PC-9 (cell line): ENCODE measurements at places on chromosomes 2 and 18.

DNA sequence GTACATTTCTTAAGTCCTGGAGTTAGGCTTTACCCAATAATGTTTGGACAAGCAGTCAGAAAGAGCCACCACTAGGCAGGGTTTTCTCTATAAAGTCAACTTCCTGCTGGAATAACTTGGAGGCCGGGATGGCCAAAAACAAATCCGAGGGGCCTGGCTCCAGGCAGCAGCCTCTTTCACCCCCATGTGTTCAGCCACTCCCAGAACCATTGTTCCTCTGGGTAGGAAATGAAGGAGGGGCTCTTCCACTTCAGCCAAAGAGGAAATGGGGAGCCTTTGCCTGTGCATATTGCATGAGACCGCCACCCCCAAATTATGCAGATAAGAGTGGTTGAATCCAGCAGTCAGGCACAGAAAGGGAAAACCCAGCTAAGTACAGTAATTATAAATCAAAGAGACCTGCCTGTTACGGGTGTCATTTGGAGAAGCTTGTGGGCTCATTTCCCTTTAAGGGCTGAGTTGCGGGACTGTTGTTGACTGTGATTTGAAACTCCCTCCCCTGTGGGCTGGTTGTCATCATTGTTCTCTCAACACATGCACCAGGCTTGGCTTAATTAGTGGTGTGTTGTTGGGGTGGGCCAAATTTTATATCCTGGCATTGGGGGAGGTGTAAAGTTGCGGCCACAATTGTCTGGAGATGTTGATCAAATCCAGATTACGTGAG lies 212.8 kb upstream of the SOX11 start:
- H3K27me3 ChIP-seq = peaks cover 29% of the 10 kb centered on the region; the same call in 1 of the 2 replicates
- no peaks in the 10 kb centered on the region for H3K36me3 ChIP-seq
- DNase-seq = no peak
- no peak overlapping the region for H3K27ac ChIP-seq
- no peak overlapping the region for H3K4me3 ChIP-seq

DNA sequence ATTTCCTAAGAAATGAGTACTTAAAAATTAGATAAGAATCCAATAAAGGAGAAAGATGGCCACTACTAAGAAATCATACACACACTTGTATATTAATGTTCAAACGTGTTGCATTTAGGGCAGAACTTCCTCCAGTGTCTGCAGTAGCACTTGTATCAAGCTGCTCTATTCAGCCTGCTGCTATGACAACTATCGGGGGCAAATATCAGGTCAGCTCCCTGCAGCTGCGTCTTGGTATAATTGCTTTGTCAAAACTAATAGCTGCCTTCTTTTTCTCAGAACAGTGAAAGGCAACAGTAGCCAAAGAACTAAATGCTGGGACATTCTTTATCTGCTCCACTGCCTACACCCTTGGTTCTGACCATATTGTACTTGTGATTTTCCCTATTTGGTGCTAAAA lies 300.7 kb downstream of the NOL4 start:
- H3K4me1 ChIP-seq = no peaks in the 10 kb centered on the region
- DNase-seq = no peak
- no peak overlapping the region for H3K4me3 ChIP-seq
- no peak overlapping the region for H3K27ac ChIP-seq

GRCh38 chr2:163711258-163711657 lies 24.6 kb downstream of the FIGN start:
- no peak for DNase-seq
- H3K4me3 ChIP-seq = no peak overlapping the region
- H3K27ac ChIP-seq = no peak overlapping the region
- no peaks in the 10 kb centered on the region for H3K4me1 ChIP-seq

DNA sequence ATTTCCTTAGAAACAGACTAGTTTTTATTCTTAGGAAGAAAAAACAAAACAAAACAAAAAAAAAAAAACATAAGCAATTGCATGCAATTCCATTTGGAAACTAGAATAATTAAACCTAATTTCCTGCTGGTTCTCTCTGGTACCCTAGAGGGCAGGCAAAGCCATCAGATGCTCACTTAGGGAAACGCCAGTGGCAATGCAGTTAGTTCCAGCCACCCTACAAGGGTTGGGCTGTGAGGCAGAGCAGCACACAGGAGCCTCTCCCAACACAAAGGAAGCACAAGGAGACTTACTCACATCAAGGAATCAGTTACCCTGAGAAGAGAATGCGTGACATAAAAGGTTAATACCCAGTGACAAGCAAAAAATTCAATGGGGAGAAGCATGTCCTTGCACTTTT lies 28.8 kb downstream of the CCDC93 start:
- H3K27ac ChIP-seq = no peak overlapping the region
- H3K27me3 ChIP-seq = no peaks in the 10 kb centered on the region
- H3K4me3 ChIP-seq = no peak overlapping the region
- peaks cover 14% of the 10 kb centered on the region for H3K4me1 ChIP-seq

DNA sequence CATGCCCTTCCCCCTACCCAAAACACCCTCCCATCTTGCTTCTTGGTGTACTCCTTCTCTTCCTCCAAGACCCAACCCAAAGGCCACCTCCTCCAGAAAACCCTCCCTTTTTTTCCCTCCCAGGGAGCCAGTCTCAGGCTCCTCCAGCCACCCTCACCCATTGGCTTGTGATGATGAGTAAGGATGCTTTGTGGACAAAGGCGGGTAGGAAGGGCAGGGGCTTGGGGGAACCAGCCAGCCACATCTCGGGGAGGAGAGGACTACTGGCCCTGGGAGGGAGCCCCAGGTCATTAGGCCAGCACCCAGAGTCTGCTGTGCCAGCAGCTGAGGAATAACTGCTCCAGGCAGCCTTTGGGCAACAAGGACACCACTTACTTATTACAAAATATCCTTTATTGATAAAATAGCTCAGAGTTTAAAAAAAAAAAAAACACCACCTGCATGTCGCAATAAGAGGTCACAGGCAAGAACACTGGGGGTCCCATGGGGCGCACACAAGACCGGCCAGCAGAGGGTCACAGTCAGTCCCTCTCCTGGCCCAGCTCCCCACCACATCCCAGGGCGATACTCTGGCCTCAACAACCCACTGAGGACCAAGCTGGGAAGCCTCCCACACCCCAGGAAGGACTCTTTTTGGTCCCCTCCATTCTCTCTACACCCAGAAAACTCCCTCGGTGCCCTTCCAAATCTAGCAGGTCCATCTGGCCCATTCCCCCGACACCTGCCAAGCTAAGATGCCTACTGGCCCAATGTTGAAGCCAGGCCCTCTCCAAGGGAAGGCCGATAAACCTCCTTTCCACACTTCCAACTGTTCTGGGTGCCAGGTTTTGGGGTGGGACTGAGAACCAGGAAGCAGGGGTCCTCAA lies 3.6 kb downstream of the ADRA2B start:
- H3K4me1 ChIP-seq = peaks cover 5% of the 10 kb centered on the region; the same call in 1 of the 2 replicates
- H3K27me3 ChIP-seq = peaks cover 33% of the 10 kb centered on the region
- no peaks in the 10 kb centered on the region for H3K36me3 ChIP-seq
- no peak for DNase-seq
- no peak overlapping the region for H3K27ac ChIP-seq

DNA sequence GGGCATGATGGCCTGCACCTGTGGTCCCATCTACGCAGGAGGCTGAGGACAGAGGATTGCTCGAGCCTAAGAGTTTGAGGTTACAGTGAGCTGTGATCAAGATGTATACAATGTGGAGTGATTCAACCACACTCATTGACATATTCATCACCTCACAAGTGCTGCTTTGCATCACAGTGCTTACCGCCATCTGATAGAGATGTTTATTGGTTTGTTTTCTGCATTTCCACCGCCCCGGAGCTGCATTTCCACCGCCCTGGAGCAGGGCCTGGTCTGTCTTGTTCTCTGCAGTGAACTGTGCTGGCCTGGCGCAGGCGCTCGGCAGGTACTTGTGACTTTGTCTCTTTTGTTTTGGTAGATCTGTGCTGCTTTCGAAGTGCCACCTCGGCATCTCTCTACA lies 96.0 kb downstream of the SMAD7 start:
- H3K36me3 ChIP-seq = no peaks in the 10 kb centered on the region
- H3K27me3 ChIP-seq = no peaks in the 10 kb centered on the region
- H3K4me1 ChIP-seq = no peaks in the 10 kb centered on the region
- H3K4me3 ChIP-seq = no peak overlapping the region
- no peak for DNase-seq
- no peak overlapping the region for H3K27ac ChIP-seq

GRCh38 chr18:76687304-76687962 lies 134.9 kb upstream of the ZNF236 start:
- peak overlapping the region; percentile 23 for H3K27ac ChIP-seq
- H3K27me3 ChIP-seq = peaks cover 38% of the 10 kb centered on the region
- peaks cover 13% of the 10 kb centered on the region for H3K4me1 ChIP-seq
- H3K4me3 ChIP-seq = no peak overlapping the region

DNA sequence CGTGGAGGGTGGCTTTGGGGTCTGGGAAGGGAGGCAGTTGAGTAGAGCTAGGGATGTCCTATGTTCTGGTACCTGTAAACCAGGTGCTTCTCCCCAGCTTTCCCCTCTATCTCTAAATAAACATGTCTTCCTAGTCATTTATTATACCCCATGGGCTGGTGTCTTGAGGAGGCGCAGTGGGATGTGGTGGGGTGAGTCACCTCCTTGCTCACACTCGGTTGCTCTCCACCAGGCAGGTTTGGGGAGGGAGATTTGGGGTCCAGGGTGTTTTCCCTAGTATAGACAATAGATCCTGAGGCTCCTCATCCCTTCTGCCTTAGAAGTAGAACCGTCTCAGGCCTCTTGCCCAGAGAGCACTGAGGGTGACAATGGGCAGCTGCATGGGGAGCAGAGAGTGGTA lies 5.1 kb downstream of the PSD4 start:
- no peaks in the 10 kb centered on the region for H3K27me3 ChIP-seq
- no peaks in the 10 kb centered on the region for H3K36me3 ChIP-seq
- H3K4me3 ChIP-seq = no peak overlapping the region
- no peak overlapping the region for H3K27ac ChIP-seq

DNA sequence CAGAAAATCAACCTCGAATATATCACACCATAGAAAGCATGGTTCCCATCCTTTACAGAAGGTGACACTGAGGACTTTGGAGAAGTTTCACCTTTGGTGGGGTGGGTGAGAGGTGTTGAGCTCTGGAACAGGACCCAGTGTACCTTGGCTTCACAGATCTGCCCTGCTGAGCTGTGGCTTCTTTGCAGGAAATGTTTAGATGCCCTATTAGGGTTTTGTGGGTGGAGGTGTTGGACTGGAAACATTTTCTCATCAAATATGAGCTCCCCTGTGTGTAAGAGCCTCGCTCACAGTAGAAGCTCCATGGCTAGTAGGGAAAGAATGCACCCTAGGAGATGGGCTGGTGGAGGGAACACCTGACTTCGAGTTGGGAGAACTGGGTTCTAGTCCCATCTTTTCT lies 55.6 kb downstream of the RPL37A start:
- H3K27me3 ChIP-seq = no peaks in the 10 kb centered on the region
- no peaks in the 10 kb centered on the region for H3K4me1 ChIP-seq
- no peak overlapping the region for H3K27ac ChIP-seq

- H3K27ac ChIP-seq = no peak overlapping the region
- H3K4me3 ChIP-seq = no peak overlapping the region
- H3K36me3 ChIP-seq = no peaks in the 10 kb centered on the region
- DNase-seq = no peak
- H3K4me1 ChIP-seq = no peaks in the 10 kb centered on the region
- peaks cover 71% of the 10 kb centered on the region for H3K27me3 ChIP-seq
These were observed 230.1 kb upstream of the PXDN start for GRCh38 chr2:1974397-1974796.

- H3K4me1 ChIP-seq = peaks cover 24% of the 10 kb centered on the region
- peak; percentile 24 for DNase-seq
- H3K4me3 ChIP-seq = no peak overlapping the region
- H3K27ac ChIP-seq = no peak overlapping the region
These were observed 58.1 kb upstream of the FOSL2 start for GRCh38 chr2:28334527-28334894.

- no peaks in the 10 kb centered on the region for H3K27me3 ChIP-seq
- no peak overlapping the region for H3K27ac ChIP-seq
- no peak for DNase-seq
These were observed 145.1 kb downstream of the GFPT1 start for GRCh38 chr2:69241664-69242514.

DNA sequence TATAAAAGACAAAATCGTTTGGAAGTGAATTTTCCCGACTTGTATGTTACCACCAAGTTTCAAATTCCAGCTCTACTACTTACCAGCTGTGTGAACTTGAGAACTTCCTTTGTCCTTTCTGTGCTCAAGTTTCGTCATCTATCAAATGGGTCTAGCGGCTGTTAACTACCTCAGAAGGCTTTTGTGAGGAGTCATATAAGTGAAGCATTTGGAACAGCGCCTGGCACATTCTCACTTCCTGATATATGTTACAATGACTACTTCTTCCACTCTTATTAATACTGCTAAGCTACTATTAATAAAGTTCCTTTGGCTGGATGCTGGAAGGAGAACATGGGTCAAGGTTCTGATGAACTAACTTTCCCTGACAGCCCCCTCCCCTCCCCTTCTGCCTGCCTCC lies 104.5 kb downstream of the MEIS1 start:
- no peak overlapping the region for H3K27ac ChIP-seq
- no peak overlapping the region for H3K4me3 ChIP-seq
- no peaks in the 10 kb centered on the region for H3K4me1 ChIP-seq
- H3K36me3 ChIP-seq = no peaks in the 10 kb centered on the region
- no peaks in the 10 kb centered on the region for H3K27me3 ChIP-seq
- DNase-seq = no peak

DNA sequence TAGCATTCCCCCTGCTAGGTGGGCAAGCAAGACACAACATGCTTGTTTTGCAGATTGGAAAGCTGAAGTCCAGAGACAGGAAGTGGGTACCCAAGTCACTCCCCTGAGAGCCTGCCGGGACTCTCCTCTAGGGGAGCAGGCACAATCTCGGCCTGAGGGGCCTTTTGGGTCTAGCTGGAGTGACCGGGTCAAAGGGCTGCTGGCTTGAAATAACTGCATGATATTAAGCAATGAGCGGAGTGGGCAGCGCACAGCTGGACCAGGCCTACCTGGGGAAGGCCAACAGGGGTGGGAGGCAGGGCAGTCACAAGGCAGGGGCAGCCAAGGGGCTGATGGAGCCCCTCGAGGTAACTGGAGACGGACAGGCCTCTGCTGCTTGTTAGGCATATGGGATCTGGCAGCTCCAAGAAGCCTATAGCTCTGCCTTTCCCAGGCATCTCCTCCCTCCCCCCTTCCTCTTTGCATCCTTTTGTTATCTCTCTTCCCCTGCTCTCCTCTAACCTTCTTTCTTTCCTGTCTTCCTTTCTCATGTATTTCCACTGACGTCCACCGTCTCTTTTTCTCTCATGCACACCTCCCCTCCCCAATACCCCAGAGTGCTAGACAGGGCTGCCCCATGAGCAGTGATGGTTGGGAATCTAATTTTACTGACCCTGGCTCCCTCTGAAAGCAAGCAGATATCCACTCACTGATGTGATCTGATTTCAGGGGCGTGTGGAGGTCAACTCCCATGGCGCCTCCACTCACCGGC lies 237.5 kb downstream of the LOXHD1 start:
- no peaks in the 10 kb centered on the region for H3K27me3 ChIP-seq
- no peak for DNase-seq
- H3K4me1 ChIP-seq = peaks cover 17% of the 10 kb centered on the region
- peaks cover 2% of the 10 kb centered on the region; the same call in 1 of the 2 replicates for H3K36me3 ChIP-seq
- H3K27ac ChIP-seq = no peak overlapping the region
- H3K4me3 ChIP-seq = no peak overlapping the region

- no peak overlapping the region for H3K27ac ChIP-seq
- peaks cover 75% of the 10 kb centered on the region for H3K27me3 ChIP-seq
- no peak overlapping the region for H3K4me3 ChIP-seq
- H3K4me1 ChIP-seq = no peaks in the 10 kb centered on the region
- no peaks in the 10 kb centered on the region for H3K36me3 ChIP-seq
These were observed 251.9 kb downstream of the EIPR1 start for GRCh38 chr2:3125761-3126130.

GRCh38 chr18:28791101-28791500 lies 614.2 kb upstream of the CDH2 start:
- H3K4me1 ChIP-seq = peaks cover 19% of the 10 kb centered on the region
- H3K27me3 ChIP-seq = no peaks in the 10 kb centered on the region
- no peak overlapping the region for H3K27ac ChIP-seq
- DNase-seq = no peak
- H3K36me3 ChIP-seq = no peaks in the 10 kb centered on the region
- no peak overlapping the region for H3K4me3 ChIP-seq
